Activated CD8-positive, alpha-beta T cell treated with anti-CD3 and anti-CD28 coated beads, Interleukin-2, amount 10 ng/mL, durations not matched to agents 7 days and 5 days (primary cell): ENCODE measurements at places on chromosomes 3 and 15.

- DNase-seq, result no peak
Measured at GRCh38 chr3:72316501-72317279, 531.6 kb downstream of the SHQ1 start.

DNA sequence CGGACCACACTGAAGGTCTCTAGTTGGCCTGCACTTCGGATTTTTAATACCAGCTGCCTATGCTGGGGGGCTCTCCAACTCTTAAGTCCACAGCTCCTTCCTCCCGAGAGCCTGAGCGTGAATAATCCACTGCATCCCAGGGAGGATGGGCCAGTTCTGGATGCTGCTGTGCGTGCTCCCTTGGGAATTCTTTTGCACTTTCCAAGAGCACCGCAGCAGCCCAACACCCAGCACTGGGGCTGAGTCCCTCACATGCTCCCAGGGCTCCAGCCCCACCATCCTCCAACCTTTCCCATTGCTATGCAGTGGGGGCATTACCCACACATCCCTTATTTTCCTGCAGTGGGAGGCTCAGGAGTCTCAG lies 136.4 kb upstream of the IQSEC1 start:
- DNase-seq, result no peak

DNA sequence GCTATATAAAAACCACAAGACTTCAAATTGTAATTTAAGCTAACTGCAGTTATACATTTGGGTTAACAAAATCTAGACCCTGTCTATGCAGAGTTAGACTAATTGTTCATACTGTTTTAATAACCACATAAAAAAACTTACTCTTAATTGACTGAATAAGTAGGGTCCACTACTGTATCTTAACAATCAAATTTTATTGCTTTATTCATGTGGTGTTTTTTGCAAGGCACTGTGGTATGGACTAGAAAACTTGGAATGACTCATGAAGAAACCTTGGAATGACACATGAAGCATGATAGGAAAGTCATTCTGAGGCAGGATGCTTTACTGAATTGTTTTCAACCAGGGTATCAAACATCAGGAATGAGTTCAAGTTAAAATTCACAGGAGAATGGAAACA lies 2.3 kb downstream of the SERP1 start:
- no peak for DNase-seq

DNA sequence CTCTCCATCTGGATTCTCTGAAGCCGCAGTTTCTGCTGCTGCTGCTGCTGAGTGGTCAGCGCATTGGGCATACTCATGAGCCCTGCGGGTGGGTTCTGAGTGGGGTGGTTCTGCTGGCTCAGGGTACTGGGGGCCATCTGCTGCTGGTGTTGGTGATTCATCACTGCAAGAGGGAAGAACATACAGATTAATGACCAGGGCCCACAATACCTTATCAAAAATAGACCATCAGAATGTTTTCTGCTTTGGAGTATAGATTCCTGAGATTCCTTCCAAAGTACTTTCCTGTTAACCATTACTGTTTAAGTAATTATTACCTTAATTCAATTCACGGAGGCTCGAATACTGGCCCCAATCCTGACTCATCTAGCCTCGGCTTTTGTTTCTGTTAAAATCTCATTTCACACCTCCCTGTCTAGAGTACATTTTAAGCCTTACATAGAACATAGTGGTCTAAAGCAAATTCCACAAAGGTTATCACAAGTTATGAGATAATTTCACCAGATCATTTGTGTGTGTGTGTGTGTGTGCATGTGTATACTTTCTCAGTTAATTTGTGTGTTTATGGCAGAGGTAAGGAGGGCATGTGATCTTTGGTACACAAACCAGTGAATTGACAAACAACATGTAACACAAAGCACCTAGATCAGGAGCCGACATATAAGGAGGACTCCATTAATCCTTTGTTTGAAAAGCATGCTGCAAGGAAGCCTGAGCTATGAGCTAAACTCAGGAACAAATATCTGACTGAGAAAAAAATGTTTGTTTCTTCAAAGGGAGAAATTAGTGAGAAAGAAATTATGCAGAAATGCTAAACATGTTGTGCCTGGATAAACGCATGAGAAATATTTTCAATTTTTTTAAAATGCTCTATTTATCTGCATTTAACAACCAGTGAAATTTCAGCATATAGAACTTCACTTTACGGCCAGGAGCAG lies 68.1 kb downstream of the TM4SF4 start:
- no peak for DNase-seq

DNA sequence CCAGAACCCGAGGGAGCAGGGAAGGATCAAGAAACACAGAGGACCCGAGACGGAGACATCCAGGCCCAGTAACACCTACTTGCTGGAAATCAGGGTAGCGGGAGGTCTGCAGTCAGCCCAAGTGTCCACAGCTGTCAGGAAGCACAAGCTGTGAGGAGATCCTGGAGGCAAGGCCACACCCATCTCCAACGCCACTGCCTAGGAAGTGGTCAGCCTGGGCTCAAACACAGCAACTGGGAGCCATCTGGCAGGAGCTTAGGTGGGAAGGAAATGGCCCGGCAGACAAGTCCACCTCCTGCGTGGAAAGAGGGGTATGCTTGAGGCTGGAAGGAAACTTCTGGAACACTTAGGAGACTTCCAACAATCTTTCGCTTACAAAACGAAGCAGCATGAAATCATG lies 407.1 kb downstream of the VPS13C start:
- DNase-seq, result no peak

DNA sequence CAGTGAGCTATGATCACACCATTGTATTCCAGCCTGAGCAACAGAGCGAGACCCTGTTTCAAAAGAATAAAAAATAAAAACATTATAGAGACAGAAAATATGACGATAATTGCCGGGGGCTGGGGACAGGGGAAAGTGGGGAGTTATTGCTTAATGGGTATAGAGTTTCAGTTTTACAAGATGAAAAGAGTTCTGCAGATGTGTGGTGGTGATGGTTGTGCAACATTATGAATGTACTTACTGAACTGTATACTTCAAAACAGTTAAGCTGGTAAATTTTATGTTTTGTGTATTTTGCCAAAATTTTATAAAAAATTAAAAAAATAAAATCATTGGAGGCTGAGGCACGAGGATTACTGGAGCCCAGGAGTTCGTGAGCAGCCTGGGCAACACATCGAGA lies 24.8 kb upstream of the ZNF774 start:
- DNase-seq, result no peak

GRCh38 chr3:143716731-143717130 lies 131.5 kb downstream of the SLC9A9 start:
- DNase-seq, result no peak

- DNase-seq, result no peak
Measured at GRCh38 chr3:33581666-33582065, 136.4 kb downstream of the CLASP2 start.

GRCh38 chr3:179840985-179841384 lies 188.1 kb downstream of the USP13 start:
- no peak for DNase-seq

GRCh38 chr15:98778263-98778959 lies 130.1 kb downstream of the IGF1R start:
- DNase-seq, result no peak

GRCh38 chr3:154829929-154830328 lies 250.2 kb upstream of the MME start:
- no peak for DNase-seq

DNA sequence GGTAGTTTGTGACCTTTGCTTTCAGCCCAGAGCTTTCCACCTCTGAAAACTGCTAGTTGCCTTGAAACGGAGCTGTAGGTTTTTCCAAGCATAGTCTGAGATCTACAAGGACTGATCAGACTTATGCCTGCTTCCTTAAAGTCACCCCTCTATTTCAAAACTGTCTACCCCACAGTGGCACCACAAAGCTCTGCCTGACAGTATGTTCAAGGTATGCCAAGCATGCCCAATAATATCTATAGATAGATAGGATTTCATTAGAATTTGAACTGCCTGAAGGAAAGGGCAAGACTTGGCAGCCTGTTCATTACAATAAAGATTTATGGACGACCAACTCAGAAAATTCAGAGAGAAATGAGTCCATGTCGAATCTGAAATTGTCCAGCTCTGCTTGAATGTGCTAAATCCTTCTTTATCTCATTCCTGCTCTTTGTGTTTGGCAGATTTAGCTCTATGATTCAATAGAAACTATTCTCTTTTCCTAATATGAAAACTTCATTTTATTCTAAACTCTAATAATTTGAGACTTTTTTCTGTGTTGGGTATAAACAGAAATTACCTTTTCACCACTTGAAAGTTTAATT lies 227.6 kb upstream of the TBC1D5 start:
- no peak for DNase-seq

DNA sequence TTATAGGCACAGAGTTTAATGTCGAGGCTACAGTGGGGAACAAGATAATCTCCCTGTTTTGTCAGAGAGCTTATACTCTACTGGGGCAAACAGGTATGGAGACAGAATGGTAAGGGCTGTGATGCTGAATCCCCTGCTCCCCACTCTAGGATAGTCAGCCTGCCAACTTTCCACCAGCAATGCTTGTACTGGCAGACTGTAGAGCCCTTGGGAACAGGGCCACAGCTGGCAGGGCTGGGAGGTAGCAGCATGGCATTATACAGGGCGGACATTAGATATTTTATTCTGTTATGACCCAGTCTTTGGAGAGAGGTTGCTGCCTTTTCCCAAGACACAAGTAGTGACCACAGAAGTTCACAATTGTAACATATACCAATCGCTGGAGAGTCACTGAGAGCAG lies 91.2 kb downstream of the ARRDC4 start:
- DNase-seq, result no peak

DNA sequence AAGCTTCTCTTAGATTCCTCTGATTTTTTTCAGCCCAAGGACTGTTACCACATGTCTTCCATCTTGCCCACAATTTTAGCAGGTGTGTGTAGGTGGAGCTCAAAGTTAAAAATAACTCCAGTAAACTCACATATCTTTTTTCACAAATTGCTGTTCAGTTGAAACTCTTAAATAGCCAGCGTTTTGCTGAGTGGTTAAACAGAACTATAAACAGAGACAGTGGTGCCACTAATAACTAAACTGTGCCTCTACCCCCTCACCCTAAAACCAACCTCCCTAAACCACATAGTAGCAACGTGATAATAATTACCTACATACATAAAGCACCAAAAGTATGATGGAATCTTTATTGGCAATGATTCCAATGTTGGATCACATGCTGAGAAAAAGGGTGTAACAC lies 525.1 kb downstream of the PDCD6IP start:
- no peak for DNase-seq

DNA sequence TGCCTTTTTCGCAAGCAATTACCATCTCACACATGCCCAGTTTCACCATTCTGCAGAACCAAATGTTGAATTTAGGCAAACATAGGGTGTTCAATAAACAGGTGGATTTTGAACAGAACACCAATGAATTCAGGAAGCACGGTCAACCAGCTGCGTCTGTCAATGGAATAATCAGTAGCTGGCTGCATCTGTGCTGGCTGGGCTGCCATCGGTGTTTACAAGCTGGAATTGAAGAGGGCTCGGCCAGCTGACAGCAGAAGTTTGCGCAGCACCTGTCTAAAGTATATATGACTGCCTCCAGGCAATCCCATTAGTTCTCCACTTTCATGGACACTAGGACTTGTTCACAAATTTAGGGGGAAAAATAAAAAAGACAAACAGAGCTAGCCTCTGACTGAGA lies 996.4 kb upstream of the CFAP20DC start:
- DNase-seq, result no peak

DNA sequence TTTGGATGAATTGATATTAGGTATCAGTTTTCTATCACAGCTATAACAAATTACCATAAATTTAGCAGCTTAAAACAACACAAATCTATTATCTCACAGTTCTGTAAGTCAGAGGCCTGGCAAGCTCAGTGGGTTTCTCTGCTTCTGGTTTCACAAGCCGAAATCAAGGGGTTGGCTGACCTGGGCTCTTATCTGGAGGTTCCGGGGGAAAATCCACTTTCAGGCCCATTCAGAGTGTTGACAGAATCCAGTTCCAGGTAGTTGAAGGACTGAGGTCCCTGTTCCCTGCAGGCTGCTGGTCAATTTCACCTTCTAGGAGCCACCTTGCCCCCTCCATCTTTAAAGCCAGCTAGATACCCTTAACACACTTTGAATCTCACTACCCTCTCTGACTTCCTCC lies 11.1 kb upstream of the HHATL start:
- DNase-seq, result no peak

DNA sequence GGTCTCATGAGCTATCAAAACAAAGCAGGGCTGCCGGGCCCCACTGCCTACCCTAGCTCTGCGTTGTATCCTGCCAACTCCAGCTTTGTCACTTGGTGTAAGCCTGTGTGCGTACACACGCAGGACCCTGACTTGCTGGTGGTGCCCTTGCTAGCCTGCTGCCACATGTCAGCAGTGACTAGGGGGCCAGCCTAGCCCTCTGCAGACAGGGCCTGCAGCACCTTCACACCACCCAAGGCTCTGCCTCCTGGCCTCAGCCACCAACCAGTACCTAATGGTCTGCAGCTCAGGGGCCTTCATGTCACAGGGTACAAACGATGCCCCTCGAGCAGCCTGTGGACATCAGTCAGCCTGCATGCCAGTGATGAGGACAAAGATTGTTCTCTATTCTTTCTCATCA lies 30.1 kb upstream of the DUSP7 start:
- no peak for DNase-seq

GRCh38 chr15:53918180-53919079 lies 59.8 kb upstream of the UNC13C start:
- DNase-seq, result no peak

GRCh38 chr15:29596266-29596665 lies 226.0 kb downstream of the TJP1 start:
- no peak for DNase-seq

DNA sequence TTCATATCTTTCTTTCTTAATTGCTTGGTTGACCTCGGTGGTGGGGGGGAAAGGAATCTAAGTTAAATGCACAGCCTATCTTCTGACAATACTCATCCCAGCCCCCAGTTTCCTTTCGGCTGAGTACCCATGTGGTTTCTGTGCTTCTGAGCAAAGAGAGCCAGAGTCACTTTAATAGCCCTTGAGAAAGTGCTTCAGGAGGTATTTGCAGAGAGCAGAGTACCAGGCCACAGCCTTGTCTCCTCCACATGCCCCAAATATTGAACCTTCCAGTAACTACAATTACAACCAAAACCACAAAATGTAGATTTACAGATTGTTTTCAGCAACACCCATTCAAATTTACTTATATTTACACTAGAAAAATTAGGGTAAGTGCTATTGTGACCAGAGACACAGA lies 647.4 kb downstream of the NR2F2 start:
- no peak for DNase-seq

GRCh38 chr3:55476515-55476914 lies 10.6 kb downstream of the WNT5A start:
- no peak for DNase-seq

GRCh38 chr3:157130467-157131251 lies 29.3 kb downstream of the CCNL1 start:
- DNase-seq, result peak; percentile 78

- DNase-seq, result no peak
Measured at GRCh38 chr15:87929841-87930240, 326.7 kb downstream of the NTRK3 start.
